CD4-positive, alpha-beta T cell treated with Interleukin-15 for 1 hour (primary cell): ENCODE measurements at places on chromosomes 12 and 14.

- no peak for DNase-seq
Observed at GRCh38 chr14:103186909-103187586, 63.8 kb downstream of the TNFAIP2 start.

- no peak for DNase-seq
Observed at GRCh38 chr12:57620936-57621496, 9.8 kb downstream of the ARHGEF25 start.

- peak; percentile 19 for DNase-seq
Observed at GRCh38 chr14:59688224-59689170, 111.9 kb upstream of the CCDC175 start.

- no peak for DNase-seq
Observed at GRCh38 chr12:132622437-132623071, 4.0 kb downstream of the P2RX2 start.

- DNase-seq = no peak
Observed at GRCh38 chr12:132432721-132433577, 57.0 kb upstream of the FBRSL1 start.

DNA sequence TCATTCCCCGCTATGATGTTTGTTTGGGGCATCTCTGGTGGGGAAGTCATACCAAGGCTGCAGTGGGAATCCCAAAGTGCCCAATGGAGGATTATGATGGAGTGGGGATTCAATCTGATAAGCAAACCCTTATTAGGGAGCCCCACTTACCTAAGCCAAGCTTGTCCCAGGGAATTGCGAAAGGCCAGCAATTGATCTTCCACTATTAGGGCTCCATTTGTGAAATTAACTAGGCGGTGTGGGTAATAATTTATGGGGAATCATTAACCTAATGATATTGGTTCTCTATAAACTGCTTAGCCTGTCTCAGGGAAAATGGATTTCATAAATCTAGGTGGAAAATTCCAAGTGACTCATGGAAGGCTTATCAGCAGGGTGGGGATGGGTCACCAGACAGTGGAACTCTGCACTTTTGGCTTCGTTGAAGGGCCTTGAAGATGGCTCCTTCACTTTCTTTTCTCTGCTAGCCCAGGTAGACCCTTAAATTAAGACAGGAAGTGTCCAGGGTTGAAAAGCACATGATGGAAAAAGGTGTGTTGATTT lies 113.0 kb upstream of the WSCD2 start:
- no peak for DNase-seq

DNA sequence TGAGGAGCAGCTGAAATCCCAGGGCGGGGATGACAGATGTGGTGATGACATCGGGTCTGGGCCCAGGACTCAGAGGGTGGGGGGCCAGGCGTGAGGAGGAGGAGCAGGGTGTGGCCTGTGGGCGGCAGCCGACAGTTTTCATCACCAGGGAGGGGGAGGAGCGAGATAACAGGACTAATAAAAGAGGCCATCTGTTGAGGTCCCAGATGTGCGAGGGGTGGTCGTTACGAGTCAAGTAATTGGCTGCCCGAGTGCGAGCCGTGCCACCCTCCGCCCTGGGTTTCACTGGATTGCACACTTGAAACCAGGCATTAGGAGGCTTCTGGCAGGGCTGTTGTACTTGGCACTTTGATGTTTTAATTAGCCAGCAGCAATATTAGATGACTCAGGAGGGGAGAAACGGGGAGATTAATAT lies 67.2 kb downstream of the NOS1 start:
- DNase-seq = no peak

- DNase-seq = no peak
Observed at GRCh38 chr12:25051171-25051570, 102.3 kb upstream of the BCAT1 start.

DNA sequence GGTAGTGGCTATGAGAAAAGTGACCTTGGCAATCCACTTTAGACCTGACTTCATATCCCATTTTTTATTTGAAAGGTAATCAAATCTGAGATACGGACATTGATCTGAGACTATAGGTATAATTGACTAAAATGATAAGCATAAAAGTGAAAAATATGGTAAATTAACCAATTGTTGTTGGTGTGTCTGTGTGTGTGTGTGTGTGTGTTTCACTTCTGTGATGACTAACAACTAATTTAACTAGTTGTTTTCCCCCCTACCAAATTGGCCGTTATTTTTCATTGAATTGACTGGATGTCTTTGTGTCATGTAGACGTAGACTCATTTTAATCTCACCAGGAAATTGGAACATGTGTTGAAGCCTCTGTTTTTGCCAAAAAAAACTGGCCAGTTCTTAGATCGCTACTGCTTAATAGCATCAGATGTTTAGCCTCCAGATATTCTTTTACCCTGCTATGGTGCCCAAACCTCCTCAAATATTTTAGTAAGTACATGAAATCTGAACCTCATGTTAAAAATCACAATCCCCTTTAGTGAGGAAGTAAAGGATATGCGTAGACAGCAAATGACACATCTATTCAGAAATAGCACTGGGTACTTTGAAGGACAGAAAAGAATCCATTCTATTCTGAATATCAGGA lies 395.0 kb downstream of the EGLN3 start:
- no peak for DNase-seq

GRCh38 chr12:11906286-11906935 lies 164.3 kb upstream of the BCL2L14 start:
- DNase-seq = no peak

GRCh38 chr14:106013879-106014376 lies 487.5 kb downstream of the TMEM121 start:
- no peak for DNase-seq

- no peak for DNase-seq
Observed at GRCh38 chr14:69495341-69495921, 10.9 kb downstream of the PLEKHD1 start.

- DNase-seq = peak; percentile 80
Observed at GRCh38 chr12:89880690-89881350, 172.2 kb upstream of the ATP2B1 start.
